ENCODE measurements at places on chromosomes 12 and 14.

DNA sequence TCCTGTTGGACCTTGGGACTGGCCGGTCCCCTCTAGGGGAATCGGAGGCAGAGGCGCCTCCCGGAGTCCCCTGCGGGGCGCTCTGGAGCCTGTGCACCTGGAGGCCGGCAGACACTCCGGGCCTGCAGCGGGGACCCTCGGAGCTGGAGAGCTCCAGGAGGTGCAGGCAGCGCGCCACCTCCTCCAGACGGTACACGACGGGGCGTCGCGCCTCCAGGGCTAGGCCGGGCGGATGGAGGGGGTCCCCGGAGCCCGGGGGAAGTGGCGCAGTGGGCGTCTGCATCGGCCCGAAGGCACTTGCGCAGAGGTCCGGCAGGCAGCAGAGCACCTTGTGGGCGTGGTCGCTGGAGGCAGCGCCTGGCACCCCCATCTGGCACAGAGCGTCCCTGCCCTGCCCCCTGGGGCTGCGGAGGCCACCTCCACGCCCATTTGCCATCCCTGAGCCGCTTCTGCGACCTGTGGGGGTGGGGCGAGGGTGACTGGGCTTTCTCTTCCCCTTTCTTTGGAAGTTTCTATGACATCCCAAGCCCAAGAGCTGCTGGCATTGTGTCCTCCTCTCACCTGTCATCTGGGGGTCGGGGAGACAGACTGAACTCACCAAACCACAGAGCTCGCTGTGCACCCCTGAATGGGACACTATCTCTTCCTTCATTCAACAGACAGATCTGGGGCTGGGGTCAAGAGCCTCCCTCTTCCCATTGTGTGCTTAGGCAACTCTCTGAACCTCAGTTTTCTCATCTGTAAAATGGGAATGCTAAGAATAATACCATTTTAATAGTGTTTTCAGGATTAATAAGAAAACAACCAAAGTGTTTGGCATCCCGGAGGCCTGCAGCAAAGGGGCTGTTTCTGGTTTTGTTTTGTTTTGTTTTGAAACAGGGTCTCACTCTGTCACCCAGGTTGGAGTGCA is 37.5 kb upstream of the CORO1C start:
- no peak for DNase-seq

DNA sequence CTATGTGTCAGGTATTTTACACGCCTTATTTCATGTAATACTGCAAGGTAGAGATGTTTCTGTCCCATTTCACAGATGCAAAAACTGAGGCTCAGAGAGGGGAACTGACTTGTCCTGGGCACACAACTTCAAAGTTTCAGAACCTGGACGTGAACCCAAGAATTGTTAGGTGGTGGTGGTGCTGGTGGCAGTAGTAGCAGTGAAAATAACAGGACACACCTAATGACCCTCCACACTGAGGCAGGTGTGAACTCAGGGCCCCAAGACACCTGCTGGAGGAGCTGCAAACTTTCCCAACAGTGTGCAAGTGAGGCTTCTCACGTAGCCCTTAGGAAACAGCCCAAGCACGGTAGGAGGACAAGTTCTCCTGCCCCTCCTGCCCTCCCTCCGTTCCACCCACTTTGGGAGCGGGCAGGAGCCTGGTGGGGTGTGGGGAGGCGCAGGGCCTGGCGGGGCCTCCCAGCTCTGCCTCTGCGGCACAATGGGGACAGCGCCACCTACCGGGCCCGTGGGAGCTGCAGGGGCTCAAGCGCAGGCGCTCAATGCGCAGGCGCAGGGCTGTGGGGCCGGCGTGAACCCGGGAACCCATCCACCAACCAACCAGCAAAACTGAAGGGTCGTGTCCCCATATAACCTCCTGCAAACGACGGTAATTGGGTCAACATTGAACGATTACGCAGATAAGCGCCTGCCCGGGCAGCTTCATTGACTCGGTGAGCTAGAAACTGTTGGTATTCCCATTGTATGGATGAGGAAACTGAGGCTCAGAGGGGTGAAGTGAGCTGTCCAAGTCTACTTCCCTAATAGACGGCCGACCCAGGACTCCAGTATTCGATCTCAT is 12.0 kb upstream of the TRPV4 start:
- DNase-seq, result peak; percentile 90

GRCh38 chr12:73731658-73732057 is 806.0 kb upstream of the ATXN7L3B start:
- DNase-seq, result no peak

DNA sequence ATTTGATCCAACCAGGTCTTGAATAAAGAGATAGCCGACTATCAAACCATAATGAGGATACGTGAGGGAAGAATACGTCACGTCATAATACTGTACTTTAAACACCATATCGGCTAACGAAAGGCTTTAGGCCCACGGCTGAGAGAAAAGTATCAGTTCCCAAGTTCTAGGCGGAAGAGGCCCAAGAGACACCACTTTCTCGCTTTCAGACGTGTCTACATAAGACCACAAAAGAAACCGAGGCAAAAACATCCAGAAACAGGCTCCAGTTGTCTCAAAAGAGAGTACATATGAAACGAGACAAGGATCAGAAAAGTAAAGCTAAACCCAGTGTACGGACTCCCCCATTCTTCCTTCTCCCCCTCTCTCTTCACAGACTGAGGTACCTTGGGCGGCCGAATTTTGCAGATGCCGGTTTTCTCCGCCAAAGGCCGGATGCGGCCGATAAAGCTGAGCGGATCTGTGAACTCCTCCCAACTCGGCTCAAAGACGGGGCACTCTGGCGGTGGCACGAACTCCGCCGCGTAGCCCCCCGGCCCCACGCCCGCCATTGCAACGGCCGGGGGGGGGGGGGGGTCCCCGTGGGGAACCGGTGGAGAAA is 479 bp downstream of the KDM5A start:
- DNase-seq, result no peak

- no peak for DNase-seq
Observed at GRCh38 chr14:64604001-64604400, 54.2 kb downstream of the PPP1R36 start.

DNA sequence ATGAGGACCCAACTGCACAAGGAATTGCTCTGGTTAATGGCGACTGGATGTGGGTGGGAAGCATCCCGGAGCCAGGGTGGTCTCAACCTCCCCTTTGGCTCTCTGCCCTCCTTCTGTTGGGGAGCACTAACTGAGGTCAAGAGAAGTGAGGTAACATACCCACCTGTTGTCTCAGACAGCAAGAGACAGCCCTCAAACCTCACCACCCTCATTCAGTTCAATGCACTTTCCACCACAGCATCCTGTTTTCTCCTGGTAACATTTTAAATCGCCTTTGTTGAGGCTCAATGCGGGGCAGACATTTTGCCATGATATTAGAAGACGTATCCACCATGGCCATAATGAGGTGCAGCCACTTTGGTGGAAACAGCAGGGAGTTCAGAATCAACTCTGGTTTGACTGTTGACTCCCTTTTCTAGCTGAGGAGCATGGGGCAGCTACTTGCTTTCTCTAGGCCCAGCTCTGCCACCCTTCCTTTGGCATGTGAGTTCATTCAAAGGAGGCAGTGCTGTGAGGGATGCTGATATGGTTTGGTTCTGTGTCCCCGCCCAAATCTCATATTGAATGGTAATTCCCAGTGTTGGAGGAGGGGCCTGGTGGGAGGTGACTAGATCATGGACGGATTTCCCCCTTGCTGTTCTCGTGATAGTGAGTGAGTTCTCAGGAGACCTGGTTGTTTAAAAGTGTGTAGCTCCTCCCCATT is 338.6 kb downstream of the PCNX1 start:
- DNase-seq, result no peak

GRCh38 chr14:49688701-49689030 is 652 bp upstream of the POLE2 start:
- no peak for DNase-seq

DNA sequence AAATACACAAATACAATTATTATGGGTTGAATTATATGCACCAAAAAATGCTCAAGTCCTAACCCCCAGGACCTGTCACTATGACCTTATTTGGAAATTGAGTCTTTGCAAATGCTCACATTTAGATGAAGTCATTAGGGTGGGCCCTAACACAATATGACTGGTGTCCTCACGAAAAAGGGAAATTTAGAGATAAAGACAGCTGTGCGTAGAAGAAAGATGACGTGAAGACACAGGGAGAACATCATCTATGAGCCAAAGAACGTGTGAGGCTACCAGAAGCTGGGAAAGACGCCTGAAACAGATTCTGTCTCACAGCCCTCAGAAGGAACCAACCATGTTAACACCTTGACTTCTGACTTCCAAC is 259.2 kb downstream of the EMP1 start:
- DNase-seq, result no peak

GRCh38 chr12:130480887-130481286 is 143.2 kb downstream of the PIWIL1 start:
- no peak for DNase-seq

DNA sequence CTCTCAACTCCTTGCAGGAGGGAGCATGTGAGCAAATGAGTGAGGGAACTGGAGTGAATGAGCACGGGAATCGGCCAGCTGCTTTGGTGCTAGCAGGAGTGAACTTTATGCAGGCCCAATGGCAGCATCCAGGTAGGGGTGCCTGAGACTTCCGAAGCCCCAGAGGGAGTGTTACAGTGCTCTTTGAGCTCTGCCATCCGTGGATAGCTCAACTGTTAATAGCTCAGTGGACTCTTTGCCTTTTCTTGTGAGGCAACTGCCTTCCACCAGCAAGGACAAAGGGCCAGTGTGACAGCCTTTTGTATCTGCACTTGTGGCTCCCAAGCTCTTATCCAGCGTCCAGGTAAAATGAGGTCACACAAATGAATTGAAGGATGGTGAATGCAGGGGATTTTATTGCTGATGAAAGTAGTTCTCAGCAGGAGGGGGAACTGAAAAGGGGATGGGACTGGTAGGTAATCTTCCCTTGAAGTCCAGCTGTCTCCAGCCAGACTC is 12.9 kb downstream of the CREBL2 start:
- no peak for DNase-seq

GRCh38 chr14:39175445-39176262 is 600 bp downstream of the PNN start:
- DNase-seq, result peak; percentile 18

GRCh38 chr12:80559766-80560165 is 115.7 kb downstream of the PTPRQ start:
- DNase-seq, result no peak

DNA sequence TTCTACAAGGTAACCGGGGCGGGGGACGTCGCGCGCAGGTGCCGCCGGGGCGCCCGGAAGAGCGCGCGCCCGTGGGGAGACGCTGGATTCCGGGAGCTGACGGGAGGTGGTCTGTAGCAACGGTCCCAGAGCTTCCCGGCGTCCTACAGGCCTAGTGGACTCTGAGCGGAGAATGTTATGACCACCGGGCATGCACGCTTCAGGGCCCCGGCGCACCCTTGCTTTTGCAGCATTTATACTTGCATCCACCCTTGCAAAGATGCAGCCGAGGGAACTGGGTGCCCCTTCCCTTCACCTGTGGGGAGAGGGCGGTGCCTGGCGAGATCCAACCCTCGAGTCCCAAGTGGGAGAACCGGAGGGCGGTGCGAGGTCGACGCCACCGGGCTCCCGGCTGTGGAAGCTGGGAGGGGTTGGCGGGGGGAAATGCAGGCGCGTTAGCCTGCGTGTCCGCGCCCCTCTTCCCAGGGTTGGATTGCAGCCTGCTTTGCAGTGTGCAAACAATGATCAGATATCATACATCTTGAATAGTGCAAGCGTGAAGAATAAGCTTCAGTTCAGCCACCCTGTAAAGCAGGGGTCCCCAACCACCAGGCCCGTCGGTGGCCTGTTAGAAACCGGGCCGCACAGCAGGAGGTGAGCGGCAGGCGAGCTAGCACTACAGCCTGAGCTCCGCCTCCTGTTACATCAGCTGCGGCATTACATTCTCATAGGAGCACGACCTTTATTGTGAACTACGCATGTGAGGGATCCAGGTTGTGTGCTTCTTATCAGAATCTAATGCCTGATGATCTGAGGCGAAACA is 576 bp downstream of the ERP29 start:
- DNase-seq, result peak; percentile 50

DNA sequence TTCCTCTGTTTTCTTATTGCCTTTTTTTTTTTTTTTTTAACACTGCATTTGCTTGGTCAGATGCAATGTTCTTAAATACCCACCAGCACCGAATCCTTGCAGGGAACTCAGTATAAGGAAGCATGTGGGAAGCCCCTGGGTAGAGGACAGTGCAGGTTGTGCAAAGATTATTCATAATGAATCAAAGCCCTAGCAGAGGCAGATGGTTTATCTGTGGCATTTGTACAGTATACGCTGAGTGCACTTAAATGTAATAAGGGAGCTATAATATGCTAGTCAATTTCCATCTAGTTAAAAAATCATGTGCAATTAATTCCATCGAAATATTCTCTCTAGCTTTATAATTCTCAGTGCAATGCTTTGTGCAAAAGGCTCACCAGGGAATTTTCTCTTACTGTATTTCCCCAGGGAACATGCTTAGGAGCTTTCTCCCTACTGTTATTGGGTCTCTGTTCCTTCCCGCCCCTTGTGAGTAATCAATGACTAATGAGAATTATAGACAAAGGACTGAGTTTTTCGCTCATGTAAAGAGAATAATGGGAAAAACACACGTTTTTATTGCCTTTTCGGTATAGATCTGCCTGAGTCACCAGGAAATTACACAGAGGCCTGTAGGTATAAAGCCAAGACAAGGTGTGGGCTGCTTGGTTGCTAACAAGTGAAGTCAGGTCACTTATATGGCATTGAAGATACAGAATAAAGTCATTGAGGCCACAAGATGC is 1214.3 kb upstream of the TMEM132C start:
- DNase-seq, result no peak

DNA sequence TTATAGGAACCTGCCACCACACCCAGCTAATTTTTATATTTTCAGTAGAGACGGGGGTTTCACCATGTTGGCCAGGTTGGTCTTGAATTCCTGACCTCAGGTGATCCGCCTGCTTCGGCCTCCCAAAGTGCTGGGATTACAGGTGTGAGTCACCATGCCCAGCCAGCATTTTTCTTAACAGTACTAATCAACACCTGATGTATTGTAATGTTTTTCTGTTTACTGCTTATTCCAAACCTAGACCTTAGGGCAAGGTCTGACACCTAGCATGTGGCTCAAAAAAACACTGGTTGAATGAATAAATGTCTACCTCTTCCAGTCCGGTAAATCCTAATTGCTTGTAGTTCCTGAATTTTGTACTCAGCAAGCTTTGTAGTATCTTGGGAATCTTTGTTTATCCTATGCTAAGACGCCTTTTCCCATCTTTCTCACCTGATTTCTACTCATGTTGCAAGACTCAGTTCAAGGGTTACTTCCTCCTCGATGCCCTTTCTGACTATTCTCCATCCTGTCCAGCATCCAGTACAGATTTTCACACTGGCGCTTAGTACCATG is 2.8 kb downstream of the PAN2 start:
- DNase-seq, result no peak

DNA sequence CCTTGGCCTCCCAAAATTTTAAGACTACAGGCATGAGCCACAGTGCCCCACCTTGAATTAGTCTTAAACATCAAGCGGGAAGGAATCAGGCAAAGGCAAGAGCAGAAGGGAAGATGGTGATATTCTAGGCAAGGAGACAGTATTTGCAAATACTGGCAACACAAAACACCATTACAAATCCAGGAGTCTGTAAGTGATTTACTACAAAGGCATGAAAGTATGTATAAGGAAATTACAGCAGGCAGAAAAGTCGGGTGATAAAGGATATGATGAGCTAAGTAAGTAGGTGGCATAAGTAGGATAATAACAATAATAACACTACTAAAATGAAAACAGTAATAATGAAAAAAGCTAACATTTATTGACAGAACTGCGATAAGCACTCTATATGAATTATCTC is 28.5 kb downstream of the FMNL3 start:
- no peak for DNase-seq

All from stimulated activated CD4-positive, alpha-beta T cell treated with anti-CD3 and anti-CD28 coated beads, TNF-alpha, amount 100 ng/mL, for 48 hours (primary cell).